ENCODE measurements at places on chromosomes 2 and 18.

DNA sequence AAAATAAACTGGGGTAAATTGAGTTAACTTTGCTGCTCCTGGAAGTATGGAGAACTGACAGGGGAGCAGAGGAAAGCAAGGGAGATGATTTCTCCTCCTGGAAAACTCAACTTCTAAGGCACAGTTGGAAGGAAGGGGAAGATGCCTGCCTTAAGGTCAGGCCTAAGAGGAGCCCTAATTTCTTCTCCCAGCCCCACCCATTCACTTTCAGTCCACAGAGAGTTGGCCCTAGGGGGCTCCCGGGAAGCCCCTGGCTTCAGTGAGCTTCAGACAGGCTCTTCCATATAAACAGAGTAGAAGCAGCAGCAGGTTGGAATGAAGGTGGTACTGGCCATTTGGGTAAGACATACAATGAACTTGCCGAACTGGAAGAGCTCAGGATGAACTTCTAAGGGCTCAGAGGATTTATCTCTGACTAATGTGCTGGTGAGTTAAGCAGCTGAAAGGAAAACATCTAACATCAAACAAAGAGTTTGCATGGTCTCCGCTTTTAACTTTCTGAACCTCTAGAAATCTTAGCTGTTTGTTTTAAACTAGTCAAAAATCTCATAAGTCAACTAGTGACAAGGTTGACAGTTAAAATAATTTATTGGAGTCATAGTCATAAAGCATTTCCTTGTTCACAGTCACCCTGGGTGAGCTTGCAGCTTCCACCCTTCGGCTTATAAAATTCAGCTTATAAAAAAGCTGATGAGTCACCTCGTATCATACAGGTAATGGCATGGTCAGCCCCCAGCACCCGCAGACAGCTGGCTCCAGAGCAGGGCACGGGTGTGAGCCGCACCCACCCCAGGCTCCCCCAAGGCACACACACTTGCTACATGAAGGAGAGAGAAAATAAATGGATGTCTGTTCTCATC lies 9.8 kb downstream of the MALL start:
- DNase-seq = peak; percentile 95

- DNase-seq = peak; percentile 51
Observed at GRCh38 chr2:17171446-17172049, 346.7 kb downstream of the RAD51AP2 start.

DNA sequence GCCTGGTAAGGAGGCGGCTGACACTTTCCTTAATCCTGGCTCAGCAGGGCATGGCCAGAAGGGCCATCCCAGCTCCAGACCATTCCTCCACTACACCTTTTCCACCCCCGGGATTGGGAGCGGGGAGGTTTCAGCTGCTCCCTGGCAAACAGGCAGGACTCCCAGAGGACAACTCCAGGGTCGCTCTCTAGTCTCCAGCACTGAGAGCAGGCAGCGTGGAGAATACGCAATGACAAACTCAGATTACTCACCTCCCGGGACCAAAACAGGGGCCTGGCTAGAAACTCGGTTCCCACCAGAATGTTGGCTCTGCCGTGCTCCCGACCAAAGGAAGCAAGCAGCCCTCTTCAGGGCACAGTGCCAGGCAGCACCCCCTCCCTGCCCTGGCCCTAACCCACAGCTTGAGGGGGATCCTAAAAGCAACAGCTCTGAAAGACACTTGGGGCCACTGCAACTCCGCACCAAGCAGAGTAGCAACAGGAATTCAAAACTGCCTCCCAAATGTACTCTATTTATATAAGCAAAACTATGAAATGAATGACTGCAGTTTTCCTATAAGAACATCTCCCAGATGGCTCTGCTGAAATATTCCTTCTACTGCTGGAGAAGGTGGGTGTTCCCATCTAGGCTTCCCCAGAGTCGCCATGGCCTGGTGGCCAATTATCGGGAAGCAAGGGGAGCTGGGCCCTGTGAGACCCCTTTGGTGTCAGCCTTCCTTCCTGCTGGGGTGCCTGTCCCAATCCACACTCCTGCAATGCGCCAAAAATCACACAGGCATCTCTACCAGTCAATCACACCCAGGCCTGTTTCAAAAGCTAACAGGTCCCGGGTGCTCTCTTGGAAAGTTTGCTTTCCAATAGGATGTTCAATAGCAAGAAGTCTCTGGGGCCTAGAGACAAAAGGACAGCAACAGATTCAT lies 61.2 kb upstream of the POMC start:
- no peak for DNase-seq

- peak; percentile 94 for DNase-seq
Observed at GRCh38 chr2:159249990-159250715, 36.4 kb downstream of the WDSUB1 start.

GRCh38 chr2:216690853-216691741 lies 4.3 kb downstream of the IGFBP5 start:
- DNase-seq = peak; percentile 53

- peak; percentile 95 for DNase-seq
Observed at GRCh38 chr2:20172273-20173055, 52.5 kb downstream of the SDC1 start.

DNA sequence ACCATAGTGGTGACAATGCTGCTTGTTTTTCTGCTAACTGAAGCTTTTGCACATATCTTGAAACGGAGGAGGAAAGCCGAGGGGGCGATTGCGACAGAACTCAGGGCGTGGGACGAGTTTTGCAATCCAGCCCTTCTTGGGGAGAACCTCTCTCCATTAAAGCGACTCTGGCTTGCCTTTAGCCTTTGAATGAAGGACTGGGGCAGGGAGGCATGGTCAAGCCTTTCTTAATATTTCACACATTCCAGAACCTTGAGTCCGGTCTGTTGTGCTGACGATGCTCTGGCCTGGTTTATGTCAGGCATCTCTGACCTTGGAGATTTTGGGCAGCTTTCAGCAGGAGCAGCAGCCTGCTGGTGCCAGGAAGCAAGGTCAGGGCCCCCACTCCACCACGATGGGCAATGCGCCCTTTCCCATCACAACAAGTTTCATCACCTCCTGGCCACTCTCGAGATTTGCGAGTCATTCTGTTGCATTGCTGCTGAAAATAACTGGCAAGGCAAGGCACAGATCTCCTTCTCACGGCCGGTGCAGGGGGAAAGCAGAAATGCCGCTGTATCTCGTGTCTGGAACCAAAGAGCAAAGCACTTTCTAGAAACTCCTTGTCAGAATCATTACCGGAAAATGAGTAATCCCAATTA lies 10.8 kb downstream of the EMILIN2 start:
- peak; percentile 18 for DNase-seq

GRCh38 chr2:73972846-73973245 lies 11.9 kb upstream of the TET3 start:
- no peak for DNase-seq

- no peak for DNase-seq
Observed at GRCh38 chr18:8816816-8817215, 111.5 kb downstream of the MTCL1 start.

GRCh38 chr2:102014041-102014345 lies 22.2 kb downstream of the IL1R2 start:
- no peak for DNase-seq

DNA sequence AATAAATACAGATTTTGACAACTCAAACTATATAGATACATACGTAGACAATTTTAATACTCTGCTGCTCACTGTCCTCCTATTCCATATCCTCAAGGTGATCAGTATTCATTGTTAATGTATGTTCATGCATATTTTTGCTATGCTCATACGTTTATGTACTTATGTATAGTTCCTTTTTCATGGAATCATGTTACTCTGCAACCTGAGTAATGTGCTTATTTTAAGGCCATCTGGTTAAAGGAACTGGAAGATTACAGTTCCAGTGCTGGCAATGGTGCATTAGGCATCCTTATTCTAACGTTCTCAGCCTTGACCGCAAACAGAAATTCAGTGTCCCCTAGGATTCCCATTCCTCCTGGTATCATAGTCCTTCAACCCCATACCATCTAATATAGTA lies 385.0 kb upstream of the TNP1 start:
- no peak for DNase-seq

DNA sequence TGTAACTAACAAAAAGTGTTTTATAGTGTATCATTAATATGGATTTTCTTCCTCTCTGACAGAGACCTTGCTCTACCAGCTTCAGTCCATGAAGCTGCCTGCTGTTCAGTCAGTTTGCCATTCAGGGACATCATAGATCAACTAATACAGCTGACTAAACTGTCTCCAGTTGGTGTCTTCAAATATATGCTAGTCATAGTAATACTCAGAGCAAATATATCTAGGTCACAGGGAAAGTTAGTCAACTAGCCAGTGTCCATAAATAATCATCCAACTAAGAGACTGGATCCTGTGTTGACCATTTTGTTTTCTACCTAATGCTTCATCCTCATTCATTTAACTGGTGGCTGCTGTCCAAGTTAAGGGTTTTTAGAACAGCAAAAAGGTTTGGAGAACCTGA lies 38.2 kb upstream of the LRPPRC start:
- no peak for DNase-seq

DNA sequence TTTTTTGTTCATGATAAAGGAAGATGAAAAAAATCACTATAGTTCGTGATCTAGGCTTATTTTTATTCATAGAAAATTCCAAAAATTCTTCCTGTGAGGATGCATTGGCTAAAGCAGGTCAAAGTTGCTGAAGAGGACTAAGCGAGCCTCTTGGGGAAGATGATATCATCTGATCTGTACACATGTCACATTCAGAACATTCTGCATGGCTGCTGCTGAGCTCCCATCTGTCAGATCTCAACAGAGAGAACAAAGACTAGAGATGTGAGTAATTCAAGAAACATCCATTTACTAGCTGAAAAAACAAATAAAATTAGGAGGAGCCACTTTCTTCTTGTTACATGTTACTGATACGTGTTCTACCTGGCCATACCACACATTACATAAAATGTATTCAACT lies 518.6 kb upstream of the FSIP2 start:
- DNase-seq = peak; percentile 15

DNA sequence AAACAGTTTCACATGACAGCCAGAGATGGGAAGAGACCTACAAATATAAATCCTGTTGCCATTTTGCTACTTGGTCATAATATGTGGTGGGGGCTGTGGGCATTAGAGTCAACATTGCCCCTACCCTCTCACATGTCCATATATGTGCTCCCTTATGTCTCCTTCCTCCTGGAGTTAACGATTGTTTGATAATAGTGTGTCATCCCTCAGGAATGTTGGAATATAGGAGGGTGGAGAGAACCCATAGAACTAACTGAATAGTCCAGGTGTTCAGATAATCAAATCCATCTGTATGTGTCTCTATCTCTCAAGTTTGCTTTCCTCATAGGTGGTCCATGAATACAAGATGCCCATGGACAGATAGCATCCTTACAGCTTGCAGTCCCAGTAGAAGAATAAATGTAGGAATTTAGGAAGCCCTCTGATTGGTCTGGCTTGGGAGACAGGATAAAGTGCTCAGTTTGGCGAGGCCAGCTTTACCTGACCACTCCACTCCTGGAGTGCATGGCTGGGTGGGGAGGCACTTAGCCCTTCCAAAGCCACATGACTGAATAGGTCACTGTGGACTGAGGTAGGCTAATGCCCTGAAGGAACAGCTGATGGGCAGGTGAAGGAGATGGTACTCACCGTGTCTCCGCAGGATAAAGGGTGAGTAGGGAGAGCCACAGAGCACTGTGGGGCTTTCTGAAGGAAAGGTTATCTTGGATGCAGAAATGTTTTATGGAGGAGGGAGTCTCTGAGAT lies 166.9 kb downstream of the CDCA7 start:
- peak; percentile 44 for DNase-seq

- DNase-seq = peak; percentile 99
Observed at GRCh38 chr2:70570041-70570661, 16.5 kb upstream of the TGFA start.

- peak; percentile 17 for DNase-seq
Observed at GRCh38 chr2:70202236-70202806, 11.5 kb upstream of the C2orf42 start.

DNA sequence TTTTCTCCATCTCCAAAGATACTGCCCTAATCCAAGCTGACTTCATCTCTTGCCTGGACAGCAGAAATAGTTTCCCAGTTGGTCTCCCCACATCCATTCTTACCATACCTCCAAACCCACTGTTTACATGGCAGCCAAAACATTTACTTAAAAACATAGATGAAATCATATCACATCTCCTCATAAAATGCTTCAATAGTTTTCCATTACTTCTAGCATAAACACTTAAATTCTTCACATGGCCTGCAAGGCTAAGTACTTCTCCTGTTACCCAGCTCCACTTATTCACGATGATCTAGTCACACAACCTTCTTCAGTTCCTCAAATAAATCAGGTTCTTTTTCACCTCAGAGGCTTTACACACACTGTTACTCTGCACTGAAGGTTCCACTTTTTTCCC lies 185.8 kb upstream of the ACVR2A start:
- no peak for DNase-seq

- peak; percentile 14 for DNase-seq
Observed at GRCh38 chr2:55810622-55811020, 113.0 kb downstream of the EFEMP1 start.

DNA sequence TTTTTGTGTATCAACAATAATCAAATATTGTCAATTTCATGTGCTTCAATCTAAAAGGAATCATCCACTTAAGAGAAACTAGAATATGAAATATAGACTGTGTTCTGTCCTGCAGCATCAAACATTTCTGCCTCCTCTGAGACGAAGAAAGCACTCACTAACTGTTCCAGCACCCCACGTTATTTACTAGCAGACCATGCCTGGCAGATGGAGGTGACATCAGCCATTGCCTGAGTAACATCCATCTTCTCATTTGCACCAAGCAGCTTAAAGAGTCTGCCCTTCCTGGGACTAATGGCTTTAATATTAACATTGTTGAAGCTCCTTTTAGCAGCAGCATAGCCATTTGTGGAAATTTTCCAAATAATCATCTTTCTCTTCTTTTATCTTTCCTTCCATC lies 25.7 kb downstream of the SGPP2 start:
- no peak for DNase-seq

GRCh38 chr2:144351687-144352086 lies 168.2 kb downstream of the ZEB2 start:
- DNase-seq = no peak

GRCh38 chr2:81007104-81007503 lies 702.6 kb upstream of the LRRTM1 start:
- DNase-seq = no peak

DNA sequence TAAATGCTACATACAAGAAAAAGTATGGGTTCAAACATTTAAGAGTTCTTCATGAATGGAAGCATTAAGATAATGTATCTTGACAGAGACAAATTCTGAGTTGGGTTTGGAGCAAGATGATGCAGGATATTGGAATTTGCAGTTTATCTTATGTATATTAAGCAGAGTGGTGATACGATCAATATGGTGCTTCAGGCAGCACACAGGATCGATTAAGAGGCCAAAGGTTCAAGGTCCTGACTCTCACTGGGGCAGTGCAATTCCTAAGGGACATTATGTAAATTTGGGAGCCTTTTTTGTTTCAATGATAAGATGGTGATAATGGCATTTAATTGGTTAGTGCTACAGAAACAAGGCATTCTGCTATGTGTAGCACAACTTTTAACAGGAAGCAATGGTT lies 381.9 kb downstream of the KCNJ3 start:
- DNase-seq = no peak

All from bronchial epithelial cell (primary cell).